ENCODE measurements at places on chromosomes 1 and 21.

DNA sequence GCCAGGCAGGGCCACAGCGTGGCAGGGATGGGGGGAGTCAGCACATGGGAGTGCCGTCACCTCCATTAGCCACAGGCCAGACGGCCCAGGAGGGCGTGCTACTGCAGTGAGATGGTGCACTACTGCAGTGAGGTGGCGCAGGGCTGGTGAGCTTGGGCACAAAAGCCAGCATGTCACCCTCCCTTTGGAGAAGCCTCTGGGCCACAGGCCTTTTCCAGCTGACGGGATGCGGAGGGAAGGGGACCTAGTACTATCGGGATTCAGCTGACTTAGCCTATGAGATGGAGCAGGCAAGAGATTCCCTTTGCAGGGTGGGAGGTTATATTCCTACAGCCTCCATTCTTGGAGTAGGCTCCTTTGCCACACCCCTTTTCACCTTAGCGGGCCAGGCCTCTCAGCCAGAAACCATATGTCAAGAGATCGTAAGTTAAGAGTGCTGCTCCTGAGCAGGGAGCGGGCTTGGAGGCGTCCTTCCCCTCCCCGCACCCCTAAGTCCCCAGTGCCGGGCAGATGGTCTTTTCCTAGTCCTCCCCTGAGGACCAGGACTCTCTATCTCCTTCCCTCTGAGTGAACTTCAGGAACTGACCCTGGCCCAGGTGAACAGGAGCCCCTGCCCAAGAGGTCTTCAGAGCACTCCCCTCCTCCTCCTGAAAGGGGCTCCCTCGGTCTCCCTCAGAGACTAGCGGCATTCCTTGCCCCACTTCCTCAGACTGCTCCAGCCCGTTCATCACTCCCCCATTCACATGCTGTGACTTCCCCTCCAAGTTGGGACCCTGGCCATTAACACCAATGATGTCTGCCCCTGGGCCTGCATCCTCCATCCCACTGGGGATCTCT, 8.2 kb downstream of the NES start:
- no peak for DNase-seq

DNA sequence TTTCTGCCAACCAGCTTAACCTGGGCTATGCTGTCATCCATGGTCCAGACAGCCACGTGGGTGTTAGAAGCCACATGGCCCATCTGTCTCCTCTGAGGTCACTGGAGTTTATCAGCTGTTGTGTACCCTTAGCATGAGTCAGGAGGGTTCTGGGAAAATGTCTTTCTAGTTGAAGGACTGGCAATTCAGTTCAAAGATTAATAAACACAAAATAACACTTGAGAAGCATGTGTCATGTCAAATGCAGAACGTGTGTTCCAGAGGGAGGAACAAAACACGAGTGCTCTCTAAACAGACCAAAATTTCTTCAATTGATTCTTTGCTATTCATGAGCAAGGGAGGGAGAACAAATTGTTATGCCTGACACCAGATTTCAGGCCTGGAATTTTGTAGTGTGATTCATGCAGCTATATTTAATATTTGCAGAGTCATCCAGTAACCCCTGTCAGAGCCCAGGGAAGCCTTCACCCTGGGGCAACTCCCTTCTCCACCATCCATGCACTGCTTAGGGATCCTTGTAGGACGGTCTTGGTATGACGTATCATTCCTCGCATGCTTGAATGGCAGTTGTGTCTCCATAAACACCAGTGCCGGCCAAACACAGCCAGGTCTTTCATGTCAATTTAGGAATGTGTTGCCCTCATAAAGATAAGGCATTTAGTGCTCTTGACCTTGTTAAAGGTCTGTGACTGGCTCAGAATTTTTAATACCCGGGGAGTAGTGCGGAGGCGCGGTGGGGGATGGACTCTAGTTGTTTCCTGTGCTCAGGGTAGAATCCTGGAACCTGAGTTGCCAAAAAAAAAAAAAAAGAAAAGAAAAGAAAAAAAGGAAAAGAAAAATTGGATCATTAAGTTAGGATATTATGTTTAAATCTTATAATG, 27.7 kb upstream of the DYRK1A start:
- peak; percentile 87 for DNase-seq

DNA sequence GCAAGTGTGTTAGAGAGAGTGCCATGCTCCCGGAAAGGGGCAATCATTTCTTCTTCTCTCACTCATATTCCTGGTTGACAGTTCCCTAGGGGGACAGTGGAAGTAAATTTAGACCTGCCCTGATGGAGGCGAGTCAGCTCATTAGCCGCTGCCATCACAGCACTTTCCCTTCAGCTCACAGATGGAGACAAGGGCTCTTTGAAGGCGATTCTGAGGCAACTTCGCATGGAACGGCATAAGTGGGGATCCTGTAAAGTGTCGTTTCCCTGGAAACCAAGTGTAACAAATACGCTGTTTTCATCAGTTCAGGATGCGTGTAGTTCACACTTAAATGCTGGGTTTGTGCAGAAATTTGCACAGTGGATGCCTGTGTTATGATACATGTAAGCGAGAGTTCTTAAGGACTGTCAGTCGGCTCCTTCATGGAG, 114.5 kb upstream of the TMPRSS15 start:
- DNase-seq: no peak

DNA sequence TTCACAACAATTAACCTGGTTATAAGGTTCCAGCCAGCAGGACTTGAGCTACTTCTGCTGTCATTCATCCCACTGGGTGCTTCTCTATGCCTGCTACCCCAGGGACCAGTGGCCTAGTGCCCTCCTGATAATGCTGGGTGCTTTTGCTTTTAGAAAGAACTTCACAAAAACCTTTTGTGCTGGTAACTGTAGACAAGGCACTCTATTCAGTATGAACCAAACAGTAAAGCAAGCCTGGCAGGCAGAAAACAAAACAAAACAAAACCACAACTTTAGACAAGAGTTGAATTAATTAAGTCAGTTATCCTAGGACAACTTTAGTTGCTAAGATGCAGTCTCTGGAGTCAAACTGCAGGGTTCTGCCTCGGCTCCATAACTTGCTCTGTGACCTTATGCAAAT, 61.9 kb upstream of the ADGRL2 start:
- no peak for DNase-seq

DNA sequence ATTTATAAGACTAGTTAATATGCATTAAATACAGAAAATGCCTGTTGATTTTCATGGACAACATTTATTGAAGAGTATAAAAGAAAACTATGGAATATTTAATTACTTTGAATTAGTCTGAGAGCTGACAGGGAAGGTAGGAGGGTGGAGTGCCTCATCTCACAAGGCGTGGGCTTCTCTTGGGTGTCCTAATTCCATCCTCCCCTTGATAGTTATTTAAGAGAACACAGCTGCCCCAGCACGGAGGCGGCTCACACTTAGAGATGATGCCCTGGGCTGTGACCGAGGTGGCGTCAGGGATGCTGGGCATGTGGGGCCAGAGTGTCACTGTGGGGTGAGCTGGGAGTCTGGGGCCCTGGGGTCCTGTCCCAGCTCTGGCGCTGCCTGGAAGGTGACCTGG, 493.0 kb downstream of the PTPRU start:
- DNase-seq: no peak

GRCh38 chr1:37893673-37894072, 34.3 kb upstream of the MTF1 start:
- no peak for DNase-seq

GRCh38 chr1:85490270-85490985, 25.5 kb upstream of the DDAH1 start:
- no peak for DNase-seq

DNA sequence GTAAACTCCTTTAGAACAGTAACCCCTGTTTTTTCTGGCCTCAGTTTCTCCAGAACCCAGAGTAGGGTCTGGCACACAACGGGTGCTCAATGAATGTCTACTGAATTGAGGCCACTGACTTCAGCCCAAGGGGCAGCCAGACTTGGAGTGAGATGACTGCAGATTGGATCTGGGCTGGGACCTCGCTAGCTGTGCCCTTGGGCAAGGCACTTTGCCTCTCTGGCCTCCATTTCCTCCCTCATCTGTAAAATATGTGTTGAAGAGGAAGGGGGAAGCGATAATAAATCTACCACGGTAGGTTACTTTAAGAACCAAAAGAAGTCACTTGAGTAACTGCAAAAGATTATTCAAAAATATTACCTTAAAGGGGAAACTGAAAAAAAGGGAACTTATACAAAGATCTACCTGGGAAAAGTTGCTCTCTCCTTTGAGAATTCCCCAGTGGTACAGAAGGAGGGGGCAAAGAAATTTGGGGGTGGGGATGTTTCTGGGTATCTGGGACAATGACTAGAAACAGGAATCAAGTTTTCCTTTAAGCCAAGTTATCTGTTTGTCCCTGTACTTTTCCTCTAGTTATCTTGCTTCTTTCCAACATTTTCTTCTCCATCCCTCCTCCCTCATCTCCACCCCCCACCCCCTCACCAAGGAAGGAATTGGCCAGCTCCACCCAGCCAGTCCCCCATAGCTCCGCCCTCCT, 394 bp upstream of the GRHL3 start:
- no peak for DNase-seq

DNA sequence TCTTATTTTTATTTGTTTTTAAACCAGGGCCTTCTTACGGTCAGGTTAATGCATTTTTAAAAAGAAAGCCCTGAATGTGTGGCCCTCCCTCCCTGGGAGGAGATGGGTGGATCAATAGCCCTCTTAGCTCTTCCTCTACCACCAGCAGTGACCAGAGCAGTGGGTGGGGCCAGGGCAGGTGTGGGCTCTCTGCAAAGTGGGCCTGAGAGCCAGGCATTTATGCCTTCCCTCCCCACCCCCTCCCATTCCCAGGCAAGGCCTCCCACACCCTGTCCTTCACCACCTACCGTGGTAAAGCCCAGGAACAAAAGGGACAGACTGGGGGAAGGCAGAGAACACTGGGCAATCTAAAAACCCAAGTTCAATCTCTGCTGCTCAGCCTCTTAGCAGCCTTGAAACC, 63.9 kb downstream of the SSBP3 start:
- DNase-seq: no peak

DNA sequence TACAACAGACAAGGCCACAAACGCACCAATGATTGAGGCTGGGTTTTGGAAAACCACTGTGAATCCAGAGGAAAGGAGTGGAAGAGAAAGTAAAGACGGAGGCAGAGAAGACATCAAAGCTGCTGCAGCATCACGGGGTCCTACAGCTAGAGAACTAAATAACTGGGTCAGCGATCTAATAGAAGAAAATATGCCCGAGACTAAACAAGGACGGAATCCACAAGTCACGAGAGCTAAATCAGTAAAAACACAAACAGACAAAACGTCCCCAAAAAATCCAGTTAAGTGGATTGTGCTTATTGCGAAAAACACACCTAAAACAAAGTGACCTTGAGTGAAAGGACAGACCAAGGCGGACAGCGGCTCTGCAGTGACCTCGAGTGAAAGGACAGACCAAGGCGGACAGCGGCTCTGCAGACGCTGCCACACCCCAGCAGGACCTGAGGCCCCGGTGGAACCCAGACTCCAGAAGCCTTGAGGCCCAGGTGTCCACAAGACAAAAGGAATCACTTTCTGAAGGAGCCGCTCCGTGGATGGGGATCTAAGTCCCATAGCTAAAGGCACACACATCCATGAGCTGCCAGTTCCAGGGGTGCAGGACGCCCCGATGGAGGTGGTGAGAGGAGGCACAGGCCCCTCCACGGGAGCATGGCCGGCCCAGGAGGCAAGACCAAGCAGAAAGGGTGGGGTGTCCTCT, 6.0 kb downstream of the FTCD start:
- DNase-seq: no peak

GRCh38 chr1:206050655-206051235, 2.2 kb upstream of the RHEX start:
- DNase-seq: no peak

- DNase-seq: no peak
Observed at GRCh38 chr1:208866386-208866955, 622.3 kb upstream of the PLXNA2 start.

- DNase-seq: no peak
Observed at GRCh38 chr1:33281554-33282303, 25.4 kb downstream of the ZNF362 start.

- no peak for DNase-seq
Observed at GRCh38 chr1:182829285-182829932, 9.7 kb upstream of the DHX9 start.

DNA sequence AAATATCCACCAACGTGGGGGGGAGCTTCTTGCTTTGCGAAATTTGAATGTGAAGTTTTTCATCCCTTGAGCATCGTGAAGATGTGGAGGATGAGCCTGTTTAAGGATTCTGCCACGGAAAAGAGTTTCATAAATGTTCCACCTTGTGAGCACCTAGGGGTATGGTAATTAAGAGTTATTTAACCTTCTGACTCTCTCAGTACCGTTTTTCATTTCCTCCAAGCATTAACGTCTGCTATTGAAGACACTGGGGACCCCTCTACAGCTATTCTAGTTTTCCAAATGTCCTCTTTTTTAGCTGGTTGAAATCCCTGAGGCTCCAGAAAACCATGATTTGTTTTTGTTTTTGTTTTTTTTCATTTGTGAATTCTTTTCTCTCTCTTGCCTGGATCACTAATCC, 79.1 kb upstream of the GALNT2 start:
- no peak for DNase-seq

GRCh38 chr1:205536759-205537361, 32.4 kb downstream of the CDK18 start:
- DNase-seq: no peak

DNA sequence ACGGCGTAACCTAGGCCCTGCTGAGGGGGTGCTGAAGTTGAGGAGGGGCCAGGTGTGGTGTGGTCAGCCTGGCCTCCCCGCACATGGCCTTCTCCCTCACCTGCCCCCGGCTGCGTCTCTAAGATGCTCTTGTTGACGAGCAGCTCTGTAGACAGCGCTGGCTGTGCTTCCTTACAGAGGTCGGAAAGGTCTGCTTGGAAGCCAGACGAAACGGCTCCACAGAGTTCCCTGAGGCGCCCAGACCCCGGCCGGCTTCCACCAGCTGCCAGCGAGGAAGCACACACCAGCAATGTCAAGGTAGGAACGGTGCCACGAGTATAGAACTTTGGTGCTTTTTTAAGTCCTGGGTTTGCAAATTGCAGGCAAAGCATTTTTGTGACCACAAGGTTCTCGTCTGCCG, 18.8 kb upstream of the DIP2A start:
- no peak for DNase-seq

GRCh38 chr21:39263372-39263771, 50.1 kb downstream of the BRWD1 start:
- no peak for DNase-seq

DNA sequence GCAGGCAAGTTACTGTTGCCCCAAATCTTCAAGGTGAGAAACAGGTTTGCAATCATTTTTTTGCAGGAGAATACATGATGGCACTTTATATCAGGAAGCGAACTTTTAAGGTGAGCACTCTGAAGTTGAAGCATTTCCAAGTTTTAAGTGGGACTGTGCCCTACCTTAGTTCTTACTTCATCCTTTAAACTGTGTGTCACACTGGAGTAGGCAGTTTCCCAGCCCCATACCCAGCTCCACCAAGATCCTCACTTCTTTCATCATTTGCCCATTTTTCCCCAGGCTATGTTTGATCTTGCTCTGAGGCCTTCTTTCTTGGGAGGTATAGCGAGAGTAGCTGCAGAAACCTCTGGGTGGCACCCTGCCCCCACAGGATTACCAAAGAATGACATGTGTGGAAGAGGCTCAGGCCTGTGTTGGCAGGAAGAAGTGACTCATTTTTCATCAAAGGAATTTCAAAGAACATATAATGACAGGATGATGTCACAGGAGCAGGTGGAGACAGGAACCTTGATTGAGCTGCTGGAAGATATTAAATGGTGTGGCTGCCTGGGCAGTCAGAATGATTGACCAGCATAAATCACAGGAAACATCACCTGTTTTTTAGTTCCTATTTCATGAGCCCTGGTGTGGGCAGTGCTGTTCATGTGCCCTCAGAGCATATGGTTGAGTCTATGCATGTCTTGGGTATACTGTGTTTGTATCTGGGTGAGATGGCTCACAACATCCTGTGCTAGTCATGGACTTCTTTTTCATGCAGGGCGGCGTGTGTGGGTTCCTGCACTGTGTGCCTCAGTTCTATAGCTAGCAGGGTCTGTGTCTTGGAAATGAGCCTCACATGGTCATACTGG, 20.8 kb upstream of the MACF1 start:
- DNase-seq: peak; percentile 97
